ENCODE measurements at places on chromosomes 7 and 10.

DNA sequence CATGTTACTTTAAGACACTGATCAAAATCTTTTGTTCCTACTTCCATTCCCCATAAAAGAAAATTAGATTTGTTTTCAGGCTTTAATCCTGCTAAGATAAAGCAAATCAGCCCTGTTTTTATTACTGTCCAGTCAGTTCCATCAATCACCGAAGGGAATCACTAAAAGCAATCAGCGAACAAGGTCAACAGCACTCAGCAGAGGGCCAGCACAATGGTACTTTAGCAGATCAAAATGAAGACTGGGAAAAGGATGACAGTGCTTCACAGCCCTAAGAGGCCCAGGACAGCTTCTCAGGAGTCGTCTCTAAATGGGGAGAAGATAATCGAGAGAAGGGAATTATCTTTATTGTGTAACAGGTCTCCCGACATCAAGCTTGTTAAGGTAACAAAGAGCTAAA lies 32.7 kb downstream of the SEM1 start:
- DNase-seq = no peak

- DNase-seq = no peak
Observed at GRCh38 chr7:123417580-123417979, 116.8 kb downstream of the IQUB start.

GRCh38 chr7:131498237-131498885 lies 58.1 kb downstream of the PODXL start:
- no peak for DNase-seq

GRCh38 chr7:108142180-108142579 lies 12.0 kb upstream of the LAMB4 start:
- DNase-seq = no peak

DNA sequence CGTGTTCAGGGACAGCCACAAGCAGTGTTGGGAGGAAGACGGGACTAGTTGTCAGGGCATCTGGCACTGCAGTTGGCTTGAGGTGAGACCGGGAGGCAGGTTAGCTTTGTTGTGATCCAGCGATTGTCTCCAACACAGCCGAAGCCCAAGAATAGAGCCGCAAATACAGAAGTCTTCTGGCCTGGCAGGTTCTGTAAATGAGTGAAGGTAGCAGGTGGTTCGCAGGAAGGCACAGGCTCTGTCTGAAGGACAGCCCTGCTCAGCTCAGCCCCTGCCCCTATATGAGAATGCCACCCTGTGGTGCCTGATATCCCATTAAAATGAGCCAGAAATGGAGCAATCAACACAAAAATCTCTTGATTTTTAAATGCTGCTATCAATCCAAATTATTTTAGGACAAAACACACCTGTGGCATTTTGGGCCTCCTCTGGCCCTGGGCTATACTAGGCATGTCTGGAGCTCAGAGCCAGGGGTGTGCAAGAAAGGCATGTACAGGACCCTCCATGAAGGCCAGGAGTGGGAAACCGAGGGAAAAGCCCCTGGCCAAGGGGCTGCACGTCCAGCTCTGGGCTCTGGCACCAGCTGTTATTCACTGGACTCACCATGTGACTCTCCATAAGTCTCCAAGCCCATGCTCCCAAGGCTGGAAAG lies 11.2 kb upstream of the C10orf71 start:
- no peak for DNase-seq

DNA sequence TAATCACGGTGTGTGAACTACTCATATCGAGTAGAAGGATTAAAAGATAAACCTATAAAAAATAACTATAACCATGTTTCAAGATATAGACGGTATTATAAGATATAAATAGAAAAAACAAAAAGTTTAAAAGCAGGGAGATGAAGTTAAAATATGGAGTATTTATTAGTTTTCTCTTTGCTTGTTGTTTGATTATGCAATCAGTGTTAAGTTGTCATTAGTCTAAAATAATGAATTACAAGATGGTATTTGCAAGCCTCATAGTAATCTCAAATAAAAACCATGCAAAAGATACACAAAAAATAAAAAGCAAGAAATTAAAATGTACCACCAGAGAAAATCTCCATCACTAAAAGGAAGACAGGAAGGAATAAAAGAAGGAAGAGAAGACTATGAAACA lies 83.3 kb downstream of the TES start:
- no peak for DNase-seq

- DNase-seq = no peak
Observed at GRCh38 chr7:111368381-111369065, 193.8 kb downstream of the IMMP2L start.

DNA sequence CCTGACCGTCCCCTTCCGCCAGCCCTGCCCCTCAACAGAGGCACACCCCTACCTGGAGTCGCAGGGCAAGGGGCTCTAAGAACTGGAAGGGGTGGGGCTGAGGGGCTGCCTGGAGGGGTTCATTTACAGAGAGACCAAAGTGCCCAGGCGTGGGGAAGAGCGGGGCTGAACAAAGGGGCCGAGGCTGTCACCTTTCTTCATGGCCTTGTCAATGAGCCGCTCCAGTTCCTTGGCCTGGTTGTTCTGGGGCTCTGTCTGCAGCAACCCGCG lies 2.3 kb upstream of the CLDN15 start:
- no peak for DNase-seq

- no peak for DNase-seq
Observed at GRCh38 chr10:130111852-130112180, 1.2 kb upstream of the C10orf143 start.

DNA sequence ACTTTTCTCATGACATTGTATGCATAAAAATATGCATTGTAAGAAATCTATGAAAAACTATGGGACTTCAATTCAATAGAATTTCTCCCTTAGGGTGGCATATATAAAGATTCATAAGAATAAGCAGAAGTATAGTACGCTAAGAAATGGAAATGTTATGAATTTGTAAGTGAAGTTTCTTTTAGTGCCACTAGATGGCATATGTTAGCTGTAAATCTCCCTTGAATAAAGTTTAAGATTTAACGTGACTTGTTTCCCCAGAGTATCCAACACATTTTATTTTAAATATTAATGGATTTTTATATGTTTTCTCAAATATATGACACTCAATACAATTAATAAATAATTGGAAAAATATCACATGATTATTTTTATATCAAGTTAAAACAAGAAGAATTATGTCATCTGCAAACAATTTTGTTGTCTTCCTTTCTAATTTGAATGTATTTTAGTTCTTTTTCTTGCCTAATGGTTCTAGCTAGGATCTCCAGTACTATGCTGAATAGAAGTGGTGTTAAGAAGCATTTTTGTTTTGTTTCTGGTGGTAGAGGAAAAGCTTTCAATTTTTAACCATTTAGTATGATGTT lies 287.2 kb downstream of the HGF start:
- no peak for DNase-seq

GRCh38 chr10:6674291-6674690 lies 94.2 kb upstream of the PRKCQ start:
- no peak for DNase-seq

GRCh38 chr7:124480821-124481290 lies 284.7 kb downstream of the GPR37 start:
- no peak for DNase-seq

GRCh38 chr7:29003703-29004102 lies 45.6 kb upstream of the TRIL start:
- no peak for DNase-seq

GRCh38 chr10:69101451-69102095 lies 13.7 kb downstream of the SRGN start:
- DNase-seq = no peak

DNA sequence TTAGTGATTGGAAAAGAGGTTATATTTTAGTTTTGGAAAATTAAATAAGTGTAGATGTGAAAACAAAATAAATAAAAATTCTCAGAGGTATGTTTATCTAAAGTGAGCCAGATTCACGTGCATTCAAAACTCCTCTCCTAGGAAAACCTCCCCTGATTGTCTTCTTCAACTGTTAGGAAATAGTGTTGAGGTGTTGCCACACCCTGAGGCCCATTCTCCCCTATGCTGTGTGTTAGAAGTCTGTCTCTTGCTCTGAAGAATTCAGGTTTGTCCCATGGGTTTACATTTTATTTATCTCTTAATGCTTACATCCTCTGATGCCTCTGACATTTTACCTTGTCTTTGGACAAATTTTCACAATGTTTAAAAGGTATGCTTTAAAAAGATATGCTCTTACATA lies 40.3 kb downstream of the PTPRE start:
- no peak for DNase-seq

DNA sequence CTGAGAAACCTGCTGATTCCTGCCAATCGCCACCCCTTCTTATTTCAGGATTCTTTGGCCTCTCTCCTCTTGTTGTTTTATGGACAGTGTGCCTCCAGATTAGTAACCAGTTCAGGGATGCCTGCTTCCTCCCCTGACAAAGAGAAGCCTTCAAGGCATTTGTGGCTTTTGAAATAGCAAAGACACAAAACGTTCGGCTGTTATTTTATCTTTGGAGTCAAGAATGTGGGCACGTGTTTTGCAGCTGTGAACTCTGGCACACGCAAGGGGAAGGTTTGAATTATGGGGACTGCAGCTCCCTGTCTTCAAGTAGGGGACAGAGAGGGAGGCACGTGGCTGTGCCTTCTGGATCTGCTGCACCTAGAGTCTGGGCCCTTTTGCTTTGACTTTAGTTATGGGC lies 157.9 kb upstream of the GRB10 start:
- no peak for DNase-seq

DNA sequence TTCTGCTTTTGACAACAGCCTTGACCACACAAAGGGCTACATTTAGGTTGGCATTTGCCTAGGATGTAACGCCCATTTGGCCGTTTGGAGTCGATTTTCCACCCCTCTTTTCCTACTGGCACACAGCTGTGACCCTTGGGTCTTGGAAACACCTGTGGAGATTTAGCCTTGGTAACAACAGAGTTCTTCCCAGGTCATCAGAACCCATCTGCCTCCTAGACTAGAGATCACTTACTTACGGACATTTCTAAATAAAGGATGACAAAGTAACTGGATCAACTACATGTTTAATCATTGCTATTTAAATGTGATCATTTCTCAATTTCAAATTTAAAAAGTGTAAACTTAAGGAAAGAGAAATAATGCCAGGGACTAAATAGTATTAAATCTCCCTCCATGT lies 42.0 kb upstream of the SVIL start:
- DNase-seq = no peak

- no peak for DNase-seq
Observed at GRCh38 chr7:140050100-140050499, 12.7 kb downstream of the PARP12 start.

GRCh38 chr10:127755753-127756152 lies 18.8 kb downstream of the FOXI2 start:
- no peak for DNase-seq

DNA sequence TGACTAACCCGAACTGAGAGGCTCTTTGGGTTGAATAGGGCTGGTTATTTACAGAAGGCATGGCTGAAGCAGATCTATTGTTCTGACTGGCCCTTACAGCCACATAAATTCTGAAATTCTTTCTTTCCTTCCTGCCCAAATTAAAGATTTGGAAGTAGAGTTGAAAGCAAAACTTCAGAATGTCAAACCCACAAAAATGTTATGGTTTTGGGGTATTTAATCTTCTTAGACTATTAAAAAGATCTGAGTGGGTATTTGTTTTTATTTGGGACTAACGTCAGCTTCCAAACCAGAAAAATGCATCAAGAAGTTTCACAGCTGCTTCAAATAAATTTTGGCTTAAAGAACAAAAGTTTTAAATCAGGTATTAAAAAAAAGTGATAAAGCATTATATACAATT lies 124.5 kb downstream of the AHR start:
- DNase-seq = no peak

DNA sequence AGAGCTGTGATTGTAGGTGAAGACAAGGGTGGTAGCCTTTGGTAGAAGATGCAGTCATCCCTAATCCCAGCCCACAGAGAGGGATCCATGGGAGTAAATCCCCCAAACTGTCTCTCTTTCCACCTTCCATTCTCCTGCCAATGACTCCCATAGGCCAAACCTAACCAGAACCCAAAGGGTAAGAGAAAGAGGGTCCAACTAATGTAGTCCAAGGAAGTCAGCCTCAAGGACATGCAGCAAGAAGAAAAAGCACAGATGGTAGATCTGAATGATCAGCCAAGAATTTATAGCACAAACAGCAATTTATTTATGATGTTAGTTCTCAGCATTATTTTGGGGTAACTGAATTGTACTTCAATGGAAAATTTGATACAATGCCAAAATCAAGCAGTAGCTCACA lies 87.7 kb downstream of the ST8SIA6 start:
- no peak for DNase-seq

DNA sequence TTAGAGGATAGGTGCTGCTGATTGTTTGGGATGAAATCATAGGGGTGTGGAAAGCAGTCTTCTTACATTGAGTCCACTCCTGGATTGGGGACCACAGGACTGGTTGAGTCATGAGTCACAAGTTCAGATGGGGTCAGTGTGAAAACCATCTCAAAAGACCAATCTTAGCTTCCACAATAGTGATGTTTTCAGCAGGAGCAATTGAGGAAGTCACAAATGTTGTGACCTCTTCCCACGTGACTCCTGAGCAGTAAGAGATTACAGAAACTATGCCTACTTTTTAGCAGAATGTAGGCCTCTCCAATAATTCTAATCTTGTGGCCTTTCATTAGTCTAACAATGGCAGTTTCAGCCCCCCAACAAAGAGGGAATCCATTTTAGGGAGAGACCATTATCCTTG lies 256.9 kb upstream of the CDC14C start:
- DNase-seq = no peak

- DNase-seq = no peak
Observed at GRCh38 chr7:5143935-5144903, 45.8 kb upstream of the WIPI2 start.

GRCh38 chr7:29989257-29989995 lies at the start of gene SCRN1:
SCRN1 (minus strand) TSS chr7:29989801; CDS start chr7:29969067, 20,734 bp downstream.
- no peak for DNase-seq

All from hypothalamus (tissue), 51 donors.